ENCODE measurements at places on chromosomes 16 and 17.

GRCh38 chr17:2580661-2581060 lies 12.8 kb upstream of the PAFAH1B1 start:
- peak; percentile 90 for DNase-seq

GRCh38 chr16:82761236-82761635 lies 134.5 kb downstream of the CDH13 start:
- no peak for DNase-seq

DNA sequence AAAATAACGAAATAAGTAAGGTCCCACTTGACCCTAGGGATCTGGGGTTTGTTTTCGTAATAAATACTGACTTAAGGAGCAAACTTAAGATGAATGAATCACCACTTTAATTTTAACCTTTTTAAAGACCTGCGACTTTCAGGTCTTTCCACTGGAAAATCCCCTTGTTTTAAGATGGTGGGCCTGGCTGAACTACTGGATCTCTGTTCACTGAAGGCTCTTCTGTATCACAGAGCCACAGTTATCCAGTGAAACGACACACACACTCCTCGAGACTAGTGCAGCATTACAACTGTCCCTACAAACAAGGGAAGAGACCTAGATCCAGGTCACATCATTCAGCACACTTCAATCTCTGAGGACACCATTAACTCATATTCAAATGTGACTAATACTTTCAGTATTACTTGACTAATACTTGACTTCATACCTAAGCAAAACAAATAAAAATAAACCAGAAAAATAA lies 299.0 kb downstream of the CEP112 start:
- DNase-seq, result no peak

GRCh38 chr17:39916918-39917317 lies 1.5 kb downstream of the GSDMB start:
- DNase-seq, result no peak

- DNase-seq, result no peak
These were observed 734.0 kb downstream of the MAF start for GRCh38 chr16:78866521-78866920.

- no peak for DNase-seq
These were observed 20.8 kb downstream of the WDR45B start for GRCh38 chr17:82627405-82627804.

DNA sequence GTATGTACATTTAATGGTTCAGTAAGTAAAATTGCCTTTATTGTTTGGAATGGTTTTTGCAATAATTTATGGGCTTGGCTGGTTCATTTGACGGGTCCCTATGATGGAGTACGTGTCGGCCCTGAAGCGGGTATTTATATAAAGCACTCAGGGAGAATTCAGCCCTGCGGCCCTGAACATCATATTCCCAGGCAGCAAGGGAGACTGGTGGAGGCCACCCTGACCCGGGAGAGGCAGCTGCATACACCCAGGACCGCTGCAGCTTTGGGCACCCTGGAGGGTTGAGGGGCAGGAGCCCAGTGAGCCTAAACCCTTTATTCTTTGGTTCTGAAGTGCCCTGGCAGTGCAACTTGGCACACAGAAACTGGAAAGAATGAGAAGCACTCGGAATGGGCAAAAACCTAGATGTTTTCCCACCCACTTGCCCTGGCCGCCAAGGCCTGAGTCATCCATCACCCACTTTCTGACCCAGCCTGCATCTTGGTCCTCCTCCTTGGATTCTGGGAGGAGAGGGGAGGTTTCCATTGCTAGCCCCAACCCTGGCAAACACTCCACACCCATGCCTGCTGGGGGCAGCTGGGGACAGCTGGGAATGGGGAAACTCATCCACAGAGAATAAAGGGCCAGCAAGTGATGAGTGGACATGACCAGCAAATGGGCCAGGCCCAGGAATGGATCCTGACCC lies 162.2 kb upstream of the TNRC6C start:
- no peak for DNase-seq

DNA sequence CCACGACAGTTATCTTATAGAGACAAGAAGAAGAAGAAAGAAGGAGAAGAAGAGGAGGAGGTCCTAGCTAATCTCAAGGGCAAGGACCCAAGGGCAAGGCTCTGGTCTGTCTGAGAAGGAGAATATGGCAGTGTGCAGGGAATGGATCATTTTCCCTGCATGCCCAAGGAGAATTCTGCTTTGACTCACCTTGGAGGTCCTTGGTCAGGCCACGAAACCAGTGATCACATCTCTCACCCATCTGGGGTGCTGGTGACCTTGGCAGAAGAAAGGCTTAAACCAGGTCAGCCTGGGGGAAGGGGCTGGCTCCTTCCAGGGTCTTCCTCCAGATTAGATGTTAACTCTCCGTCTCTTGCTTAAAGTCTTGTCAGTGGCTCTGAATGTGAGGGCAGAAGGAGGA lies 1.6 kb upstream of the FMNL1 start:
- no peak for DNase-seq

DNA sequence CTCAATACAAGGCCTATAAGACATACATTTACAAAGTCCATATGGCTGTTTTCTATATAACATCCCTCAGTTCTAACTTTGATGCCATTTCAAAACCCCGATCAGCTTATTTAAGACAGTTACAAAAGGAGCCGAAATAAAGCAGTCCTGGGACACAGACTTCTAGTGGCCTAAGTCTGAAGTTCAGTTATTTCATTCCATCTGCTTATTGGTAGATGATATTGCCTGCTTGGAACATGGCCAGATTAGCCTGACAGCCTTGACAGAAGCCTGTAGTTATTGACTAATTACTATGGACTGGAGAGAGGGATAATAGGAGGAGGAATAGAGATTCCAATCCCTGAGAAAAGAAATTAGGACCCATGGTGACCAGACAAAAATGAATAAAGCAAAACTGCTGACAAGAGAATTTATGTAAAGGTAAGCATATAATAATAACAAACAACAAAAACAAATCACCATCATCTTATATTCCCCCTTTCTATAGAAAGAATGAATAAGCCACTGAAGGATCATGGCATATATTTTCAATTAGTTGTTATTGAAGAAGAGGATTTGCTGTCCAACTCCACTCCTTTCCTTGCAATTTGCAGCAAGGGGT lies 206.3 kb upstream of the TOM1L1 start:
- no peak for DNase-seq

GRCh38 chr16:89170346-89171215 lies 967 bp upstream of the CDH15 start:
- no peak for DNase-seq

- no peak for DNase-seq
These were observed 1.4 kb upstream of the HOXB2 start for GRCh38 chr17:48546137-48546923.

DNA sequence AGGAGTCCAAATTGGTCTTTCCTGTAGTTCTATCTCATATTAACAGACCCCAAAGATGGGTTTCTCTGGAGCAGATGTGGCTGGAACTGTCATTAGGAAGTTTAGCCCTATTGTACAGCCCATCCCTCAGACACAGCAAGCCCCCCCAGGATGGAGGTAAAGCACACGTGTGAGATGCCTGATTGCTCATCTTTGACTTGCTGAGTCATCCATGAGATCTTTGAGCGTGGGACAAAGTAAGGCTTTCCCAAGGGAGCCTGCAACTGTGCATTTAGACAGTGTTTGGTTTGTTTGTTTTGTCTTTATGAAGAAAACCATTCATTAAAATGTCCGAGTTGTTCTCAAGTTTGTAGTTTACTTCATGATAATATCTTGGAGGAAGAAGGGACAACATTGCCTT lies 145.3 kb upstream of the CDH13 start:
- no peak for DNase-seq

DNA sequence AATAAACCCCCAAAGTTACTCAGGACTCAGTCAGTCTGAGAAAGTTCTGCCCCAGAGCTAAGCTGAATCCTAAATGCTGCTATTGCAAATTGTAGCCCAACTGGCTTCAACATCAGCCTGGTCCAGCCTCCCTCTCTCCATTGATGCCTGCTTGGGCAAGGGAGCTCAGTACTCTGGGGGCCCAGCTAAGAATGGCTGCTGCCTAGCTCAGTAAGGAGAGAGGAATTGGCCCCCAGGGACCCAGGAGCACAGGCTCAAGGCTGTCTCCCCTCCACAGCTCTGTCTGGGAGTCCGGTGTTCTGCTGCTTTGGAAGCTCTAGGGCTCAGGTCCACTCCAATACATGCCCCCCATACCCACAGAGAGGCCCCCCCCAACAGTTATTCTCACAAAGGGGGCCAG lies 1.6 kb downstream of the UNC119 start:
- DNase-seq, result no peak

GRCh38 chr17:82223517-82223916 lies 5.3 kb upstream of the SLC16A3 start:
- no peak for DNase-seq

GRCh38 chr16:67917852-67918236 lies 13.8 kb downstream of the CTRL start:
- DNase-seq, result peak; percentile 86

Measured in putamen (tissue), 1 donor.